H9 (cell line): ENCODE measurements at places on chromosomes 7 and 10.

DNA sequence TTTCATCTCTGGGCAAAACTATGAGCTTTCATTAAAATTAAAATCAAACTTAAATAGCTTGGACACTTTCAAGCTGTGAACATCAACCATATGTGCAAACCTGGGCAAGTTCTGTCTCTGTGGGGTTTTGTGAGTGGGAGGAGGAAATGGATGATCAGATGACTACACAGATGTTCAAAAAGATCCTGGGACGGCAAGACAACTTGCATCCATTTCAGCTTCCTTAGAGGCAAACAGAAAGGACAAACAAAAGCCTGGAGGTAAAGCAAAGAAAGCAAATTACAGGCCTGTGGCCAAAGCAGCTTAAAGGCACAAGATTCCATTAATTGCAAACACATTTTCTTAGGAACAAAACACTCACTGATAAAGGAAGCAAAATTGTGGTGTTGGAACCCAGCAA is 222.2 kb downstream of the NEBL start:
- no peak for DNase-seq

DNA sequence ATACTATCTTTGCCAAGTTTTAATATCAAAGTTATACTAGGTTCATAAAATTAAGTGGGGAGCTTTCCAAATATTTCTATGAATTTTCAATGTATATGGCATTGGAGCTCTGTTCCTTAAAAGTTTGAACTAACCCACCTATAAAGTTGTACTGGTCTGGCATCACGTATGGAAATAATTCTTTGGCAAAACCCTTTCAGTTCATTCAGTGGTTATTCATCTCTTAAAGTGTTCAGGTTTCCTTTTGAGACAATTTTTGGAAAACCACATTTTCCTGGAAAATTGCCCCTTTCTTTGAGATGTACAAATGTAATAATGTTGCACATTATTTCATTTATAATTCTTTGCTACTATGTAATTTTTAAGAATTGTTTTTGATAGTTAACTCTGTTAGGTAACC is 62.5 kb upstream of the INPP5A start:
- no peak for DNase-seq

DNA sequence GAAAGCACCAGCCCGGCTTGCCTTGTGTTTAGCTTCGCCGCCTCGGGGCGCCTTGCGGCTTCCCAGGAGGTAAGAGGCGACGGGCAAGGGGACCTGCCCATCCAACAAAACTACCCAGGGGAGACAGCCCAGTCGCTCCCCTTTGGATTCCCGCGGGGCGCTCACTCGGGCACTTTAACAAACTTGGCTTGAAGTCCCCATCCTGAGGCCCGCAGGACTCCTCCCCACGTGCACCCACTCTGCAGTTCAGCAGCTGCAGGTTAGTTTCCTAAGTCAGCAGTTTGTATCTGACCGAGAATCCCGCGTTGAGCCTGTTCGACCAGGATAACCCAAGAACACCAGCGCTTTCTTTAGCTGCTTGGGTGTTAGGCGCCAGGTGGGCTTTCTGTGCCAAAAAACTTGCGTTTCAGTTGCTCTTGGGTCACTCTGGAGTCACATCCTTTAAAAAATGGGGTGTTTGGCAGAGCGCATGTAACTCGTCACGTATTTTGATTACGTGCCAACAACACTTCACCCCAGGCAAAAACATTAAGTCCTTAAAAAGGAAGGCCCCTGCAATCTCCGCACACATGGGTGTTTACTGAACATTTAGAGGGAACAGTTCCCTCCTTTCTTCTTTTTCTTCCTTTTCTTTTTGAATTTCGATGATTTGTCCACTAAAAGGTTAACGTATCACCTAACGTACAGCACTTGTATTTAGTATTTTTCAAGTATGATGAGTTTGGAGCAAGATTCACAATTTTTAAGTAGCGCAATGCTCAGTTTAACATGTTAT is 876 bp downstream of the DNAH11 start:
- no peak for DNase-seq

DNA sequence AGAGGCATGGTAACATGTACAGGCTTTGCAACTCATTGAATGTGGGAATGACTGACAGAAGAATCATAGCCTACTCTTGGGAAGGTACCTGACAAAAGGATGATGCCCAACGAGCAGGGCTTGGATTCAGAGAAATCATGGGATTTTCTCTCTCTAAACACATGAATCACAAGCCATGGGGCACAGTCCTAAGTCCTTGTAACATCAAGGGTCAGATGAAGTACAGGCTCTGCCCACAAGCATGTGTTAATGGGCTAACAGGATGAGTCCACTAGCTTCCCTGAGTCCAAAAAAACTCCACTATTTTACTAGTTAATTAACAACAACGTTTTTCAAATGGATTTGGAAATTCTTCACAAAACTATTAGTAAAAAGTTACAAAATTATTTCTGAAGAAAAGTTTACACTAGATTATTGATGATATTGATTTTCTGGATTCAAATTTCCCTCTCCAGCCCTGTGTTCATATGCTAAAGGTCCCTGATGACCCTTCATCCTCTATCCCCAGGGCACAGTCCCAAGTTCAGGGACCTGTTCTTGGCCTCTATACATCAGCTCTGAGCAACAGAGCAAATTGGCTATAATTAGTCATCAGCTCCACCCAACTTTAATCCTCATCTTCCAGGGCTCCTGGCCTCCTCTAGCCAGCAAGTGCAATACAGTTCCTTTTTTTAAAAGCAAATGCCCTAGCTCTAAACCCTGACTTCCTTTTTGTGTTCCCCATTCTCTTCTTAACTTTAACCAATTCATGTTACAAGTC is 99.8 kb downstream of the GSAP start:
- DNase-seq, result no peak

DNA sequence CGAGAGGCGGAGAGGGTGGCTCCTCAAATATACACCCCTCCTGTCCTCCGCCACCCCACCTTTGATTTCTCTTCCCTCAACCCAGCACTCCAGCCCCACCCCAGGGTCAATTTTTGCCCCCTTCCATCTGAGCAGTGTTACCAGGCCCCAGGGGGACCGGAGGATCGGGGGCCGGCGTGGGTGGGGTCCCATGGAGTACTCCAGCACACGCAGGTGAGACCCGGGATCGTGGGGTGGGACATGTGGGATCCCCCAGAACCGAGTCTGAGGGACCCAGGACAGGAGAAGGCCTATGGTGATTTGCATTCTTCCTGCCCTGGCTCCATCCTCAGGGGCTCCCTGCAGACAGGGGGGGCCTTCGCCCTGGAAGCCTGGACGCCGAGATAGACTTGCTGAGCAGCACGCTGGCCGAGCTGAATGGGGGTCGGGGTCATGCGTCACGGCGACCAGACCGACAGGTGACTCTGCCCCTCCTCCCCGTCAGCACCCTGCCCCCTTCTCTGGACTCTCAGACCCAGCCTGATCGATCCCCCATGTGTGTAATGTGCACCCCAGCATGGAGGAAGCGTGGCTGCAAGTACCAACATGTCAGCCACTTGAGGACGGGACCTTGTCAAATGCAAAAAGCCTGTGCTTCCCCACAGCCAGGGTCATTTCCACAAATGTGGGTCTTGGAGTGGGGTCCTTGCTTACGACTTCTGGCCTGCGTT is 744 bp downstream of the TRIP6 start:
- DNase-seq, result peak; percentile 54

GRCh38 chr7:115869190-115869589 is 161.4 kb downstream of the TFEC start:
- DNase-seq, result no peak

- no peak for DNase-seq
Measured at GRCh38 chr10:4061441-4061951, 276.5 kb upstream of the KLF6 start.

DNA sequence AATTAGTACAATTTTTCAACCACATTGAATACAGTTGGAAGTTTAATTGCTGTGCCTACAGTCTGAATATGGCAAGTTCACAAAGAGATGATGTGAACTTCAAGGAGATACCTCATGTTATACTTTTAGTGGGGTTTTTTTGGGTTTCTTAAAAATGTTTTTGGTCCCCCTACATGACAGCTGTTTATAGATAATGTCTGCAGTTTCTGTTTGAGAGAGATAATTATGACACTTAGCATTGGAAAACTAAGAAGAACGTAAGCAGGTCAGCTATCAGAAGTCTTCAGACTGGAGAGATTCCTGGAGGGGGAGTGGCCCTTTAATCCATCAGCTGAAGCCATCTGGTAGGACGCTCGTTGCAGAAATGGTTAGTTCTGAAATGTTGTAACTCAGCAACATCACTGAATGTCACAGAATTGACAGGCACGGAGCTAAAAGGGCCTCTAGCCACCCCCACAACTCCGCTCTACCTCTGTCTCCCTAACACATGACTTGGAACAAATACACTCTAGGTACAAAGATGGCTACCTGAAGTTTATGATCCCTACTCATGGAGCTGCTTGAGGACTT is 29.0 kb downstream of the TIMM23 start:
- no peak for DNase-seq

GRCh38 chr10:34721208-34721840 is 93.8 kb downstream of the PARD3 start:
- no peak for DNase-seq

- DNase-seq, result no peak
Measured at GRCh38 chr10:18735711-18736110, 76.5 kb downstream of the ARL5B start.

DNA sequence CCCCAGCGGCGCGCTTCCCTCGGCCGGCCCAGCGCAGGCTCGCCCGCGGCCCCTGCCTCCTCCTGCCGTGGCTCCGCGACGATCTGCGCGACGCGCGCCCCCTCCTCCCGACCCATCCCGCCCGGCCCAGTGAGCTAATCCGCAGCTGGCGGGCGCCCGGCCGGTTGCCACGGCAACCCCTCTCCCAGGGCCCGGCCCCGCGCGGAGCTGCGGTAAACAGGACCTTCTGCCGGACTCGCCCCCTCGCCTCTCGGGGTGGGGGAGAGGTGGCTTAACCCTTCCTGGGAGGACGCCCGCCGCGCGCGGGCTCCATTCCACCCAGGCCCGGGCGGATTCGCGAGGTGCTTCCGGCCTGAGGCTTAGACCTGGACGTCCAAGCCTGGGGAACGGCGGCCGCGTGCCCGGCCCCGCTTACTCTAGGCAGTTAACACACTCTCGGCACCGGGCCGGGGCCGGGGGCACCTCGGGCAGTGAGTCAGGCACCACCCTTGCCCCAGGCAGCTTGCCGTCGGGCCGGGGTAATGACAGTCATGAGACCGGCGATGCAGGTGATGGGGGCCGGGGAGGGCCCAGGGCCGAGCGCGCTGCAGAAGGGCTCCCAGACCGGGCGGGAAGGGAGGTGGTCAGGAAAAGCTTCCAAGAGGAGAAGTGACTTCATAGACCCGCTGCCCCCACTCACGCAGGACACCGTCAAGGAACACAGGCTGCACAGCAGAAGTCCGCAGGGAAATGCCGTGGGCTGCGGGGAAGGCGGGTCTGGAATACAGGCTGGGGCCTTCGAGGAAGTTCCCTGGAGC is at the start of gene DENND2A:
Gene DENND2A (minus strand): TSS at position 87 of the 797 bp plus-strand sequence. CDS start 38,416 bp downstream, outside the sequence.
- peak; percentile 83 for DNase-seq

DNA sequence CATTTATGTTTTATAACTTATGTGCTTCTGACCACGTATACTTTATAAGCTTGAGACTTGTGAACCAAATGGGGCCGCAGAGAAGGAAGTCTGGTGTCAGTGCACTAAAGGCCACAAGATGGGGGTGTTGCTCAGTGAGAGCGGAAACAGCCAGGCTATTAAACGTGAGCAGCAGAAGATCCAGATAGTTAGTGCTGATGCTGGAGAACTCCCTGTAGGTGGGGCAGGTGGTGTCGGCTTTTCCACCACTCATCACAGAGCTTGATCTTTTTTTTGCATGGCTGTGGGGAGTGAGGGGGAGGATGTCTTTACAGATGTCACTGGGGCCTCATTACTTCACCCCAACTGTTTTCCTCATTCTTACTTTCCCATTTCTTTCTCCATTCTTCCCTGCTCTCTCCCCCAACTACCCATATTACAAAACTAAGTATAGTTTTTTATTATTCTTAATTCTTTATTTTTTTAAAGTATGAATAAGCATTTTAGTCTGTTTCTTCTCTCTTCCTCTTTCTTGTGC is 34.7 kb downstream of the ACADSB start:
- peak; percentile 79 for DNase-seq

DNA sequence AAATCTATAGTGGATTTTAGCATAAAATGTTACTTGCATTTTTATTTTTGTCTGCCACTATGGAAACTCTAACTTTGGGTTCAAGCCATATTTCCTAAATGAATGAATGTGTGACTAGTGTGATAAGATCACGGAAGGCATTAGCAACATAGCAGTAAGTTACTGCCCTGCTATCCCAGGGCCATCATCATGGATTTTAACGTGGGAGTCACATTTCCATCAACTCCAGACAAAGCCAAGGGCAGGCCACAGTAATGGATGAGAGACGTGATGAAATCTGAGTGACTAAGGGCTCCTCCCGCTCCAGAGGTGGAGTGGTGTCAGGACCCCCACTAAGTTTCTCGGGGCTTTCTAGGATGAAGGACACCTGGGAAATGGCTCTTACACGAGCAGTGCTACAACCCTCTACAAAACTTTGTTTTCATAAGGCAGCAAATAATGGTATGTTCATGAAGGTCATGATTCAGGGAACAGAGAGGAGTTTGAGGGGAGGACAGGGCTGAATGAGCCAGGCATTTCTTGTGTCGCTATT is 34.3 kb downstream of the C10orf120 start:
- no peak for DNase-seq

GRCh38 chr10:22992075-22992474 is 64.2 kb downstream of the ARMC3 start:
- DNase-seq, result no peak

DNA sequence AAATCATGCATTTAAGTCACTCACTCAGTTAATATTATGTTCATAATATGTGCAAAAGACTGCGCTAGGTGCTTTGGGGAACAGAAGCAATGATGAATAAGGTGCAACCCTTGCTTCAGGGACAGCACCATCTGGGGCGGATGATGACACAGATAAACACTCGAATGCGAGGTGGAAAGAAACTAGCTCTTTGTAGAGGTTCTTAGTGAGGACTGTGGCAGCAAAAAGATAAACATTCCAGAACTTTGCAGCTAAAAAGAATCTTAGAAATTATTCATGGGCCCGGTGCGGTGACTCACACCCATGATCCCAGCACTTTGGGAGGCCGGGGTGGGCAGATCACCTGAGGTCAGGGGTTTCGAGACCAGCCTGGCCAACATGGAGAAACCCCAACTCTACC is 29.8 kb upstream of the CHST15 start:
- DNase-seq, result no peak

- DNase-seq, result no peak
Measured at GRCh38 chr10:20885678-20886077, 11.4 kb downstream of the NEBL start.

GRCh38 chr7:2715341-2716231 is 27.6 kb downstream of the AMZ1 start:
- DNase-seq, result no peak

GRCh38 chr10:130484468-130485180 is 348.4 kb downstream of the GLRX3 start:
- no peak for DNase-seq

GRCh38 chr7:100475549-100475948 is 3.5 kb downstream of the TSC22D4 start:
- no peak for DNase-seq

- DNase-seq, result no peak
Measured at GRCh38 chr7:51033727-51034520, 251.2 kb upstream of the GRB10 start.

- DNase-seq, result no peak
Measured at GRCh38 chr7:140317597-140317996, 80.7 kb downstream of the SLC37A3 start.

- DNase-seq, result no peak
Measured at GRCh38 chr7:94620703-94621118, 35.2 kb downstream of the SGCE start.

GRCh38 chr10:95792874-95793285 is 36.9 kb downstream of the ENTPD1 start:
- no peak for DNase-seq

- no peak for DNase-seq
Measured at GRCh38 chr7:128076196-128076795, 45.1 kb upstream of the LRRC4 start.
